ENCODE measurements at places on chromosomes 4 and X. TPM values are rescaled to one million over a fixed set of nuclear protein-coding genes. Genes with fewer than 3 reads are reported as not detected.

- no peak for DNase-seq
These were observed 782.5 kb downstream of the FAT4 start for GRCh38 chr4:126097155-126097799.

DNA sequence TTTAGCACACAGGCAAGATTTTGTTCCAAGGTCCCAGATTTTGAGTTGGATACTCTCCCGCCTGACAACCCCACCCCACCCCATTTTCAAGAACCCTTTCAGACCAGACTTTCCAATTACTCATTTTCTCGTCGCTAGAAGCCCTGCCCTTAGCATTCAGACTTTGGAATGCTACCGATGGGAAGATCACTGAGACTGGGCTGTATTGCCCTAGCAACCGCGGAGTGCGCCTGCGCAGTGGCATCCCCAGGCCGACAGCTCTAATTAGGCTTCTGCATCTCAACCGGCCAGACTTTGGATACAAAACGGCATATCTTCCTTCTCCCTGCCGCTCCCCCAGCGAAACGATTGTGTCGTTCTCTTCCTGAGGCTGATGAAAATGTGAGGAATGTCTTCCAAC is 3.4 kb downstream of the MAGEE2 start:
- no peak for DNase-seq

DNA sequence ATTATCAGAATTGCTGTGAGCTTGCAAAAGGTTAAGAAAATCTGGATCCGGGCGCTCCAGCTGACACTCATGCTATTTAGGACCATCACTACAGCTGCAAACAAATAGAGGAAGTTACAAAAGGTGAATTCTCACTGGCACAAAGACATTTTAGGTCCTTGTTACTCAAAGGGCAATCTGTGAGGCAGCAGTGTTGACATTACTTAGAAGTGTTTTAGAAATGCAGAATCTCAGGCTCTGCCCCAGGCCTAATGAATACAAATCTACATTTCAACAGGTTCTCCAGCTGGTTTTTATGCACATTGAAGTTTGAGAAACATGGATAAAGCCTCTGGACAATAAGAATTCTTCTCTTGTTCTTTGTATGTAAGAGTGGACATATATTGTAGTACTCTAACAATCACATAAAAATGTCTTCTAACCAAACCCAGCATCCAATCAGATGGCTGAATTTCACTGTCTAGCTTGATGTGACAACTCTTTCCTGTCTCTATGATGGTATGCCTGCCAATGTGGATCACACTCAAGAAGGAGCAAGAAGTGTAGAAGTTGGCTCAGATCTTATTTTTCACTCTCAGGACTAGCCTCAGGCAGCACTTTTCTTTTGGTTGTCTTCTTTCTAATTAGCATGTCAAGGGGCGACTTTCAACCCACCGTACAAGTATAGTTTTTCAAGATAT is 18.8 kb downstream of the SLC7A11 start:
- no peak for DNase-seq

GRCh38 chr4:184041156-184041555 is 136.0 kb downstream of the STOX2 start:
- DNase-seq: no peak

SHOX gene
- total RNA-seq: not detected

- no peak for DNase-seq
These were observed 90.9 kb upstream of the BANK1 start for GRCh38 chr4:101699441-101700124.

DNA sequence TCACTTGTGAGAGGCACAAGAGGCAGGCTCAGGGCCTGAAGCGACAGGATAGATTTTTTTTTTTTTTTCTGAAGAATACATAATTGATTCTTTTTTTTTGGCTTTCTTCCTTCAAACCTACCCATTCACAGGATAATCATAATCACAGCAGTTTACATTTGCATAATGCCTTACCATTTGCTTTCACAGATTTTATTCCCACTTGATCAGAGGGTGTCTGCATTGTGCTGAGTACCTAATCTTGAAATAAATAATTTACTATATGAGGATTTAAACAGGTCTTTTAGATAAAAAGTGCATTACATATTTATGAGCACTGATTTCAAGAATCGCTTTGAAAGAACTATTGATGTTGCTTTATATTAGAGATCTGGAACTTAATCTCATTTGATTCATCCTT is 219.3 kb downstream of the SPRY1 start:
- DNase-seq: no peak

PNMA5 gene
- 0.17 TPM for total RNA-seq

- no peak for DNase-seq
These were observed 77.6 kb upstream of the PCDH18 start for GRCh38 chr4:137609718-137610430.

GALNTL6 gene
- total RNA-seq: 4.7 TPM

GRCh38 chrX:114964374-114964773 is 53.0 kb downstream of the IL13RA2 start:
- DNase-seq: no peak

PRKG2 gene
- total RNA-seq: 0.36 TPM

Measured in spleen (tissue), 13 donors.